Stimulated activated CD8-positive, alpha-beta memory T cell treated with anti-CD3 and anti-CD28 coated beads, Interleukin-12 subunit alpha, Interleukin-12 subunit beta, amount 100 ng/mL, for 1 hour (primary cell): ENCODE measurements at places on chromosomes 6 and 20.
A peak's percentile ranks its signal among the peaks of the same experiment; 100 is the strongest.

- DNase-seq = peak; percentile 57
Measured at GRCh38 chr20:44979090-44979621, 12.8 kb downstream of the STK4 start.

- DNase-seq = no peak
Measured at GRCh38 chr20:32526125-32526524, 59.0 kb downstream of the NOL4L start.

- no peak for DNase-seq
Measured at GRCh38 chr6:2465336-2465735, 219.9 kb upstream of the GMDS start.

- DNase-seq = no peak
Measured at GRCh38 chr20:57742507-57743181, 32.8 kb upstream of the PMEPA1 start.

GRCh38 chr6:117188627-117189201, 76.6 kb upstream of the VGLL2 start:
- DNase-seq = no peak

DNA sequence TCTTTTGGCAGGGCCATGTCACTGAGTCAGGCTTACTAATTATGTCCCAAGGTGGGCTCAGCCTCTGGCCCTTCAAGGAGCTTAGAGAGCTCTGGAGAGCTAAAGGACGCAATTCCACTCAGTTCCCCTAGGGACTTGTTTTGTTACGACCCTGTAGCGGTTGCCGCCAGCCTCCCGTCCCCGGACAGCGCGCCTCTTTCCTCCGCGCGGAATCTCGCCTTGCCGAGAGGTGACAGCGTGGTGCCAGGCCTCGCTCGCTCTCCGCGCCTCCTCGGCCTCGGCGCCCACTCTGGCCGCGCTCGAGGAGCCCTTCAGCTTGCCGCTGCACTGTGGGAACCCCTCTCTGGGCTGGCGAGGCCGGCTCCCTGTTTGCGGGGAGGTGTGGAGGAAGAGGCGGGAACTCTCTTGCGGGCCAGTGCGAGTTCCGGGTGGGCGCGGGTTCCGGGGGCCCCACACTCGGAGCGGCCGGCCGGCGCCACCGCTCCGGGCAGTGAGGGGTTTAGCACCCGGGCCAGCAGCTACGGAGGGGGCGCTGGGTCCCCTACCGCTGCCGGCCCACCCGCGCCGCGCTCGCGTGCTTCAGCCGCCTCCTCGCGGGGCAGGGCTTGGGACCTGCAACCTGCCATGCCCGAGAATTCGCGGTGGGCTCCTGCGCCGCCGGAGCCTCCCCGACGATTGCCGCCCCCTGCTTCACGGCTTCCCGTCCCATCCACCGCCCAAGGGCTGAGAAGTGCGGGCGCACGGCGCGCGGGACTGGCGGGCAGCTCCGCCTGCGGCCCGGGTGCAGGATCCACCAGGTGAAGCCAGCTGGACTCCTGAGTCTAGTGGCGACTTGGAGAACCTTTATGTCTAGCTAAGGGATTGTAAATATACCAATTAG, 9.9 kb upstream of the ZNF311 start:
- DNase-seq = no peak

DNA sequence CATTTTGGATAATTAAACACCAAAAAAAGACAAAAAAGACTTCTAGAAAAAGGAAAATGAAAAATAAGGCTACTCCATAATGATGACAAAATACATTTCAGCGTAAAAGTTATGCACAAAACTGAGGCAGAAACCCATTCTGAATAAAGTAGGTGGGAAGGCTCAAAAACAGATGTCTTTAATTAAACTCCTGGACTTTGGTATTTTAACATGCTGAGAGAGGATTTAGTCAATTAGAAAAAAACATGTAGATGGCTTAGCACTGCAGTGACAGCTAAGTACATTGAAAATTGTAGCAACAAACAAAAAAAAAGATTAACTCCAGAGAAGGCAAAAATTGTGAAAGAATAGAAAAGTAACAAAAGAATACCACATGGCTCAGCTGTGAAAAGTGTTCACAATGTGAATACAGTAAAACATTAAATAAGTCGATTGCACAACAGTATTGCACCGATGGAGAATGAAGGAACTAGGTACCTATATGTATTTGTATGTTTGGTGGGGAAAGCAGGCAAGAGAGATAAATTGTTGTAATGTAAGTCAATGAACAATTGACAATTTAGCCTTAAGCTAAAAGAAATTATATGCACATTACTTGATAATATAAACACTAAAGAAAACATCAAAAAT, 59.5 kb downstream of the TBC1D32 start:
- no peak for DNase-seq
